HCEC 1CT (cell line): ENCODE measurements at places on chromosomes 13 and 19.

DNA sequence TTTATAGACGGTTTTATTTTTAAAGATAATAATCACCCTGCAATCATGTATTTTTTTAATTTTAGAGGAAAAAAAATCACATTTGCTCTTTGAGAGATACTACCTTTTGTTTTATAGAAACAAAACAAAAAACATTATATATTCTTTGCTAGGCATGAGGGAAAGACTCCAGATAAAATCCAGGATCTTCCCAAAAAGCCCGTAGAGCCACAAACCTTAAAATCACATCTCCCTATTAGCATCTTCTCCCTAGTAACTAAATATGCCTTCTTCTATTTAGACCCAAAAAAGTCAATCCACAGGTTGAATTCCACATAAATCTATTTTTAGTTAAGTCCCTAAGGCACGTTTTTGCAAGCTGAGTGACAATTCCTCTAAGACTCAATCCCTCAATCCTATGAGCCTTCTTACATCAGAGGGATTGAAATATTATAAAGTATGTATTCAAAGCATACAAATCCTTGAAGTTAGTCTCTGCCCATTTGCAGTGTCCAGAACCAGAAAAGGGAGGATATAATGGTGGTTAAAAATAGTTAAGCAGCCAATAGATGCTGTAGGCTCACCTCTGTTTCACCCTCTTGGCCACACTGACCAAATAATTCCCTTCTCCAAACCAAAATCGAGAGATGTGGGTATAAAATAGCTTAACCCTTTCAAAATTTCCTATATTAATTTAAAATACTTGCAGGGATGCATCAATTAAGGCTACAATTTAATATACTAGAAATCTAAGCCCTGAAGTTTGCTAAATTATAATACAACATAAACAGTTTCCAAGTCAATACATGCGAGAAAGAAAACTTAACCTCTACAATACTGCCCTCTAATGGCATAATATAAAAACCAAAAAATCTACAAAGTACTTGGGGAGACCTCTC lies 64.0 kb downstream of the SERP2 start:
- DNase-seq, result peak; percentile 44

GRCh38 chr19:33661336-33661735 lies 39.6 kb downstream of the CHST8 start:
- DNase-seq, result no peak

- DNase-seq, result no peak
Observed at GRCh38 chr19:12841094-12841493, 2.8 kb downstream of the MAST1 start.

GRCh38 chr13:80074143-80074752 lies 266.7 kb downstream of the SPRY2 start:
- no peak for DNase-seq

- no peak for DNase-seq
Observed at GRCh38 chr13:34030782-34031181, 212.8 kb downstream of the RFC3 start.
